ENCODE measurements at places on chromosomes 3 and 15.

- DNase-seq, result peak; percentile 47
Observed at GRCh38 chr3:123688241-123688747, 103.4 kb upstream of the HACD2 start.

DNA sequence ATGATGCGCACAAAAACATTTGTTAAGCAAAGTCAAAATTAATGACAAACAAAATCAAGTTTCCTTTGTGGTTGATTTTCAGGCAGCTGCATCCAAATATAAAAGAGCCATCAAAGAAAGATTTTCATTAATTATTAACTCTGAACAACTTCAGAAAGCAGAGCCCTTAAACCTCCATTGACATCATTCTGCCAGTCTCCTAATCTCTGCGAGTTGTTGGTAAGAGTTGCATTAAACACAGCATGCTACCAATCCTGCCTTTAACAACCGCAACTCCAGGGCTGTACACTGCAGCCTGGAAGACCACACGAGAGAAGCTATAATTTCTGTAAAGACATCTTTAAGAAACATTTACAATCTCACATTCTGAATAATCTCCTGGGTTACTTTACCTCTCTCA, 204.6 kb downstream of the NR2F2 start:
- no peak for DNase-seq

- DNase-seq, result no peak
Observed at GRCh38 chr3:172098698-172099494, 59.5 kb downstream of the FNDC3B start.

GRCh38 chr3:69419276-69419675, 33.4 kb upstream of the FRMD4B start:
- DNase-seq, result no peak

- peak; percentile 2 for DNase-seq
Observed at GRCh38 chr3:115436767-115437301, 186.5 kb upstream of the GAP43 start.

- no peak for DNase-seq
Observed at GRCh38 chr3:27488821-27489220, 4.6 kb upstream of the SLC4A7 start.

- no peak for DNase-seq
Observed at GRCh38 chr15:79990997-79991334, 20.0 kb upstream of the BCL2A1 start.

DNA sequence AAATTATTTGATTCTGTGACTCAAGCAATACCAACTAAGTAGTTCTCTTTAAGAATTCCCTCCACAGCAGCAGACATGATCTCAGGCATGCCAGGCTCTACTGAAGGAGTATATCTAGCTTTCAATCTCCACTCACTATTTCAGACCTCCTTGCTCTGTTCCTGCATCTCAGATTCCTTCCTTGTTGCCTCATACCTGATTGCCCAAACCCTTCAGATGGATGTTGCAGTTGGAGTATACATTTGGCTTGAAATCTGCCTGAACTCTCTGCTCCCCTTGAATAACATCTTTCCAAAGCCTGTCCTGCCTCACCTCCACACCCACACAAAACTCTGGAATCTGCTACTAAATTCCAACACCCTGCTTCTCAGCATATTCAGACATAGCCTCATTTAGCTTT, 19.8 kb upstream of the TM4SF4 start:
- DNase-seq, result no peak

GRCh38 chr3:62718515-62719320, 156.5 kb downstream of the CADPS start:
- no peak for DNase-seq

DNA sequence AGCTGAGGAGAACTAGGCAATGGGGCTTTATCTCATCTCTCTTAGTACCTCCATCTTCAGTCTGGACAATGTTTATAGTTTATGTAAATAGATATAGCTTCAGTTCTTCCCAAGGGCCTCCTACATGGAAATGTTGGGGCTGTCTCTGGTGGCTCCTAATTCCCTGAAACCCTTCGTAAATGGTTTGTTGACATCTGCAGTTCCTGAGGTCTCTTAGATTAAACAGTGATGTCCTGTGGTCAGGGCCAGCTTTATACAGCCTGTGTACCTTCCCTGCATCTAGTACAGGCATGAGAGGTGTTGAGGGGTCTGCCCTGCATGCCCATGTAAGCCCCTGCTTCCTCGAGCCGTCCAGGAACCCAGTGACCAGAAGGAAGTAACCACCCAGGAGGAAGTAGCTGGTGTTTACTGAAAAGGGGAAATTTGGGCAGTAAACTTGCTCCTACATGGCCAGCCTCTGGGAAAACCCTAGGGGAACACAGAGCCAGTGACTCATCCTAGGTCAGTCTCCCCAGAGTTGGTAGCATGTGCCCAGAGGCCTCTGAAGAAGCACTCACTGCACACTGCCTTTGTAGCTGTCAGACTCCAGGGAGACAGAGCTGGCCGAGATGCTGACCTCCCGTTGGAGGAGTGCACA, 4.7 kb upstream of the TBC1D2B start:
- DNase-seq, result no peak

DNA sequence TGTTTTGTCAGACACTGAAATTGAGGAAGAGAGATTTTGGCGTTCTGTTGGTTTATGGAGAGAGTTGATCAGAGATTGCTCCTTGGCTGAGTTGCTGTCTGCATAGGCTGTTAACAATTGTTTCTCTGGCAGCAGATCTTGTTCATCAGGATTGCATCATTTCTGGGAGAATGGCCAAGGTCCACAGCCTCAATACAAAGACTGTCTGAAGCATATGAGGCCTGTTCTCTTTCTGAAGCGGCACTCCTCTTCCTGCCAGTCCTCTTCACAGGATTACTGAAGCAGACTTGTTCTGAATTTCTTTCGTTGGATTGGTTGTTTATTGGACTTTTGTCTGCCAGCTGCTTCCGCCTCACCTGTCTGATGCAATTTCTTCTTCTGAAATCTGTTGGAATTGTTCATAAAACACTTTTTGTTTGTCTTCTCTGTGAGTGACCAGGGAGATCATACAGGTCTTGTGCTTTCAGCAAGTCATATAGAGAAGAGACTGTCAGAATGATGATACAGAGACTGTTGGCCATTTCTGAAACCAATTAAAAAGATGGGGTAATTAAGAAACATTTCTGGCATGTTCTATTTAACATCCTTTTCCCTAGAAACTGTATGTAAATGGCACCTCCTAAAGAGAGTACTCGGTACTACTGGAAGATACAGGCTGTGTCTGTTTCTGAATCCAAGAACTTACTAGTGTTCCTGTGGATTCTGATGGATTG, 25.5 kb downstream of the SETD5 start:
- DNase-seq, result peak; percentile 75

DNA sequence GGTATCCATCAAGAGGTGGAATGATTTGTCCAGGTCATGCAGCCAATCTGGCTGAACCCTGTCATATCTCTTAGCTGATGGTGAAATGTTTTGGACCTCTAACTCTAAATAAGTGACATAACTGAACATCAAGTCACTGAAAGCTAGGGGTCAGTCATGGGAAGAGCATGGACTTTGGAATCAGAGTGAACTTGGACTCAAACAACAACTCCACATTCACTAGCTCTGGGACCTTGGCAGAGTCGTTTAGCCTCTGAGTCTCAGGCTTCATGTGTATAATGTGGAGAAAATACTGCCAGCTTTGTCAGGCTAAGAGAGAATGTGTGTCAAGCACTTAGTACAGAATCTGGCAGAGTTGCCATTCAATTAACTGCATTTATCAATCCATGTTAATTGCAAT, 557.8 kb upstream of the CFAP20DC start:
- no peak for DNase-seq

GRCh38 chr15:74383695-74384565, 16.5 kb upstream of the CYP11A1 start:
- no peak for DNase-seq

- DNase-seq, result no peak
Observed at GRCh38 chr15:80467311-80467714, 63.1 kb downstream of the ARNT2 start.

DNA sequence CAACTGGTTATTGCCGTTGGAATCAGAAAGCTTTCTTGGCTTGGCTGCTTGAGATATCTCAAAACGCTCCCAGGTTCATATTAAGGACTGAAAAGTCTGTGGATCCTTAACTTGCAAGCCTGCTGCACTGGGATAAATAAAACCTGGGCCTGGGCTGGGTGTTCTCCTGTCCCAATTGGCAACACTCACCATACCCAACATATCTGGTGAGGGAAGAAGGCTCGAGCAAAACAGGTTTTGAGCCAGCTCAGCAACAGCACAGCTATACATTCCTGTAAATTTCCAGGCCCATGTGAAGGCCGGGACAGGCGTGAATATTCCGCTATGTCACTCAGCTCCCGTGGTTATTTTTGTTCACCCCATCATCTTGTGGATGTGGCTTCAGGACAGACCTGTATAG, 169.0 kb upstream of the BCL6 start:
- no peak for DNase-seq

DNA sequence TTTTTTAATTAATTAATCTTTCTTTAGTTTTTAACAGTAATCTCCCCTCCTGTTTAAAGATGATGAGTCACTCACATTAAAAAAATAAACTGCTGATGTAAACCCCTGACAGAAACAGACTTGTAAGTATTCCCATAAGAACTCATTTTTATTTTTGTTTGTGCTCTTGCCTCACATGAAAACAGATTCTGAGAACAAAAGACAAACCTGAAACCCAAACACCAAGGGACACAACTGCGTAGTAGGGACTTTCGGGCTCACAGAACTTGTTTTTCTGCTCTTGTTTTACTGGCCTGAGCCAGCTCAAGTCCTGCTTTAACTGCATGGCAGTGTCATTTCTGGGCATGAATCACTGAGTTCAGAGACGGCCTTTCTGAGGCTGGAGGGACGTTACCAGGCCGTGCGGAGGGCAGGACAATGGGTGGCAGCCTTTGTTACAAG, 600.8 kb downstream of the FOXP1 start:
- DNase-seq, result peak; percentile 26

GRCh38 chr3:71176366-71176765, 407.2 kb downstream of the FOXP1 start:
- DNase-seq, result no peak

DNA sequence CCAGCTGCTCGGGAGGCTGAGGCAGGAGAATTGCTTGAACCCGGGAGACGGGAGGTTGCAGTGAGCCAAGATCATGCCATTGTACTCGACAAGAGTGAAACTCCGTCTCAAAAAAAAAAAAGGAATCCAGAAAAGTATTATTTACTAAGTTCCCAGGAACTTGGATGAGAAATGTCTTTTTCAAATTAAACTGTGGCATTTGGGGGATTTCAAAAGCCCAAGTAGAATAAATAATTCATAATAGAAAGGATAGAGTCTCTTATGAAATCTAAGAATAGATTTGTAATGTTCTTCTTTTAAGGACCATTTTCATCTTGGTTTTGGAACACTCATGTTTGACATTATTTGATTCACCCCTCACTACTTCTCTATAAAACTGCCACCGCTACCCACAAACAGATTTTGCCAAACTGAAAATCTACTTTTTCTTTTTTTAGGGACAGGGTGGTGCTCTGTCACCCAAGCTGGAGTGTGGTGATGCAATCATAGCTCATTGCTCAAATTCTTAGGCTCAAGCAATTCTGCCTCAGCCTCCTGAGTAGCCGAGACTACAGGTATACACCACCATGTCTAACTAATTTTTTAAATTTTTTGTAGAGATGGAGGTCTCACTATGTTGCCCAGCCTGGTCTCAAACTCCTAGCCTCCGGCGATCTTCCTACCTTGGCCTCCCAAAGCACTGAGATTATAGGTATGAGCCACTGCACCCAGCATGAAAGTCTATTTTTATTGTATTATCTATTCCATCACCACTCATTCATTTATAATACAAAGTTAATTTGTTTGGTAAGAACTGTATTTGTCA, 99.3 kb downstream of the SENP2 start:
- DNase-seq, result no peak

GRCh38 chr3:177224414-177224813, 27.1 kb upstream of the TBL1XR1 start:
- DNase-seq, result no peak

- DNase-seq, result no peak
Observed at GRCh38 chr15:37291920-37292319, 191.6 kb upstream of the MEIS2 start.

DNA sequence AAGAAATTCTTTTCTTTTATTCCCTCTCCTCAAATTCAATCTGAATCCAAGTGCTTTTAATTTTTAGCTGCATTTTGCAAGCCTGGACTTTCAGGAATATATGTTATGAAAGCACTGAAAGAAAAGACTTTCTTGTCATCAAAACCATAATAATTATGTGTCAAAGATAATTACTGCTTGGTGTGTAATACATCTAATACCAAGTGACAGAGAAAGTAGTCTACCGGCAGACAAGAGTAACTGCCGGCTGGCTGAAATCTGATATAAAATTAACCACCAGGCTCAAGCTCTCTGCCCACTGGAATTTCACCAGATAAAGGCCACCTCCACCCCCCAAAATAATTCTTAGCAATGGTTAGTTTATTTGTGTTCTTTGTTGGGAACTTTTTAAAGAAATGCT, 220.9 kb upstream of the CDIN1 start:
- no peak for DNase-seq

- DNase-seq, result no peak
Observed at GRCh38 chr3:189300345-189300744, 128.6 kb downstream of the TPRG1 start.

- no peak for DNase-seq
Observed at GRCh38 chr3:155741101-155741500, 3.8 kb downstream of the PLCH1 start.

- no peak for DNase-seq
Observed at GRCh38 chr3:195062866-195063540, 208.0 kb downstream of the XXYLT1 start.

- no peak for DNase-seq
Observed at GRCh38 chr15:82843566-82843965, 34.1 kb downstream of the WHAMM start.

GRCh38 chr3:30587904-30588303, 18.5 kb upstream of the TGFBR2 start:
- no peak for DNase-seq

DNA sequence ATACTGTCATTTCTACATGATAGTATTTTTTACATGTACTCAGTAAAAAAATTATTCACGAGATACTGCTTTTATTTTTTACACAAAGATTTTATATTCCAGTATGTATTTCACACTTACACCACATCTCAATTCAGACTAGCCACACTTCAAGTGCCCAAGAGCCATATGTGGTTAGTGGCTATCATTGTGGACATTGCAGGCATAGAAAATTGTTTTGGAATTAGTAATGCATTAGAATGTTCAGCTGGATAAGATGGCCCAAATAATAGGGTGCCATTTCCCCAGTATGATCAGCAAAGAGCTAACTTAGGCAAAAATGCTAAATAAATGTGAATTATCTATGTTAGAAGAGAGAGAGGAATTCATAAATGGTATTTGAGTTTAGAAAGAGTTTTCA, 203.8 kb upstream of the MCTP2 start:
- DNase-seq, result no peak

DNA sequence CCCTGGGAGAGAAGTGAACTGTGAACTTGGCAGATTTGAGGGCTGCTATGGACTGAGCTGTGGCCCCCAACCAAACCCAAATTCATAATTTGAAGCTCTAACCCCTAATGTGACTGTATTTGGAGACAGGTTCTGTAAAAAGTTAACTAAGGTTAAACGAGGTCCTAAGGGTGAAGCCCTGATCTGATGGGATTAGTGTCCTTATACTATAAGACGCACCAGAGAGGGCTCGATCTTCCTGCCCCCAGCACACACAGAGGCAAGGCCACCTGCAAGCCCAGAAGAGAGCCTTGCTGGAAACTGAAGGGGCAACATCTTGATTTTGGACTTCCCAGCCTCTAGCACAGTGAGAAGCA, 34.0 kb downstream of the TKT start:
- DNase-seq, result no peak

- DNase-seq, result no peak
Observed at GRCh38 chr3:186254676-186255650, 107.1 kb downstream of the DGKG start.

All from thoracic aorta (tissue), 2 donors.